ENCODE measurements at places on chromosomes 7 and 10.
A peak's percentile ranks its signal among the peaks of the same experiment; 100 is the strongest.

- no peak for ATAC-seq
Measured at GRCh38 chr10:116027355-116027754, 245.7 kb downstream of the GFRA1 start.

DNA sequence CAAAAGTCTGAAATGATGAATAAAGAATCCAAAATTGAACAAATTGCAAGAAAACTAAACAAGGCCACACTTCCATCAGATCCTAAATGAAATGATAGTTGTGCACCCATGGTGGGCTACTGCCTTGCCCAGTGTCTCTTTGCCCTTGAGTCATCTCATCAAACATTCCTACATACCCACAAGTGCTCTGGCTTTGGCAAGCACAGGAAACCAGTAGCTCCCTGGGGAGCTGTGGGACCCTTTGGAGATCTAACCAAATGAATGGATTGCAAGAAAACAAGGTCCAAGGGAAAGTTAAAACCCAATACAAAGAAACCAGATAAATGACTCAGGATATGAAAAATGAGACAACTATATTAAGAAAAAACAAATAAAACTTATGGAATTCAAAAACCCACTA, 129.8 kb upstream of the TMEM229A start:
- no peak for ATAC-seq

GRCh38 chr7:157412021-157412443, 75.2 kb downstream of the DNAJB6 start:
- ATAC-seq = peak; percentile 92

GRCh38 chr10:132173185-132173584, 13.6 kb upstream of the DPYSL4 start:
- no peak for ATAC-seq

DNA sequence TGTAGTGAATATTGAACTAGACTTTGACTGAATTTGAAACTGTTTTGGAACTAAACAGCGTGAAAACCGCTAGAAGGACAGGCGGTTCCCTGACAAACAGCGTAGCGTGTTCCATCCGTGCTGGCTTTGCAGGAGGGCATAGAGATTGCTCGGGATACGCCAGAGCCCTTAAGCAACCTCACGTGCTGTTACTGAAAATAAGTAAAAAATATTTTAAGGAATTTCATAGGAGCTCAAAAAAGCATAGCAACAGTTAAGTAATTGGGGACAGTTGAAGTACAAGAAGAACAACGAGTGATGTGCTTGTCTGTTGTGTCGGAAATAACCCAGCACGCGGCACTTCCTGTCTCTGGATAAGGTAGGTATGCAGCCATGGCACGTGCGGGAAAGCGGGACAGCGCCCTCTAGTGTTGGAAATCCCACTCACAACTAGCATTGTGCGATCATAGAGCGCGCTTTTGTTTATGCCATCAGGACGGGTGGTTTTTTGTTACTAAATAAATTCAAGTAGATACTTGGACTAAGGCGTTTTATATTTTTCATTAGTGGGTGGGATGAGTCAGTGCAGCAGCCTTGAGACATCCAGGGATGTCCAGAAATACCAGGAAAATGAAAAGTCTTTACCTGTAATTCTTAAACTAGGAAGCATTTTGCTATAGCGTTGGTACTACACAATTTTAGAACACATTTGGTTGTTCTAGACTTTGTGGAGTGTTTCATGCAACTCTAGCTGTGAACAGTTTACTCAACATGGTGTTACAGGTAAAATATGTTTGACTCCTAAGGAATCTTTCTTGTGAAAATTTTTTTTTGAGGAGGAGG, 50.4 kb downstream of the DNAJB6 start:
- ATAC-seq = peak; percentile 89

DNA sequence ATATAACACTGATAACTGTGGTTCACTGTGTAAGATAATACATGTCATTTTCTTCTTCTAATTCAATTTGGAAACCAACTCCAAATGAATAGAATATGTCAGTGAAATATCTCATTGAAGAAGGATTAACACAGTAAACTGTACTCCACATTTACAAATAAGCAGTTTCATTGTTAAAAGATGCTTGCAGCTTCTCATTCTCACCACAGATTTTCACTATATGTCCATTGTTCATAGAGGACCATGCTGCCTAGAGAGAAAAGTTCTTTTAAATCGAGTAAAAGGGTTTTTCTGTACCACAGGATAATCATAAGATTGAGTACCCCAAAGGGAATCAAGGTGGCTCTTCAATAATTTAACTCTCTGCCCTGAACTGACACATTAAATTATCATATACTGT, 165.5 kb downstream of the LRRN3 start:
- no peak for ATAC-seq

DNA sequence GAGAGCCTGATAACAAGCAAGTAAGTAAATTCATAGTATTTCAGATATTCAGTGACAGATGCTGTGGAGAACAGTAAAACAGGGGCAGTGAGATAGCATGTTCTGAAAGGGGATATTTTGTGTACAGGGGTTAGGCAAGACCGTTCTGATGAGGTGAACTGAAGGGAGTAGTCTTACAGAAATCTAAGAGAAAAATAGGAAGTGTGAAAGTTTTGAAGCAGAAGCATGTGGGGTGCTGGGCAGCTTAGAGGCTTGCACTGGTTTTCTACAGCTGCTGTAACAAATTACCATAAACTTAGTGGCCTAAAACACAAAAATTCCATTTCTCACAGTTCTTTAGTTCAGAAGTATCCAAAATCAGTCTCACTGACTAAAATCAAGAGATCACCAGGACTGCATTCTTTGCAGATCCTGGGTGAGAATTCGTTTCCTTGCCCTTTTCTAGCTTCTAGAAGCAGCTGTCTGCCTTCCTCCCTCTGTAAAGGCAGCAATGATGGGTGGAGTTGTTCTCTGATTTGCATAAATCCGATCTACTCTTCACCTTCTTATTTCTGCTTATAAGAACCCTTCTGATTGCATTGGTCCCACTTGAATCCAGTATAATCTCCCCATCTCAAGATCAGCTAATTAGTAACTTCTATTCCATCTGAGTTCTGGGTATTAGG, 7.5 kb upstream of the KLF14 start:
- ATAC-seq = no peak

DNA sequence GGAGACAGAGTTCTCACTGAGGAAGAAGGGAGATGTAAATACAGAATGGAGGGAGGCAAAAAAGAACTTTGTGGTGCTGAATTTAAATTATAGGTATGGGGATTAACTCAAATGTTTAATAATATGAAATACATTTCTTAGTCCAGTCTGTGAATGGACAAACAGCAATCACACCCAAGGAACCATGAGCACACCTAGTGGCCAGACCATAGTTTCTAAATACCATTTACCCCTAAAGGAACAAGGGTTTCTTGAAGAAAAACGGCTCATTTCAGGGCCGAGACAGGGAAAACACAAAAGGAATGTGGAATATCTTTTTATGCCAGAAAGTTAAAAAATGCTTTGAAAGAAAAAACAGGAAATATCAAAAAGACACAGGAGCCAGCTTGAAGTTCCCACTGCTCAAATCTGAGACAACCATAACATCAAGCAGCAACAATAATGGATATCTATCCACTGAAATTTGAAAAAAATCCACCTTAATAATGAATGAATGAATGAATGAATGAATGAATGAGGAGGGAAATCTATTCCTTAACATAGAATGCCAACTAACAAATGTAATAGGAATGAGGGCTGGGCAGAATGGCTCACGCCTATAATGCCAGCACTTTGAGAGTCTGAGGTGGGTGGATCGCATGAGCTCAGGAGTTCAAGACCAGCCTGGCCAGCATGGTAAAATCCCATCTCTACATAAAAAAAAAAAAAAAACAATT, 8.6 kb downstream of the IPMK start:
- ATAC-seq = no peak

DNA sequence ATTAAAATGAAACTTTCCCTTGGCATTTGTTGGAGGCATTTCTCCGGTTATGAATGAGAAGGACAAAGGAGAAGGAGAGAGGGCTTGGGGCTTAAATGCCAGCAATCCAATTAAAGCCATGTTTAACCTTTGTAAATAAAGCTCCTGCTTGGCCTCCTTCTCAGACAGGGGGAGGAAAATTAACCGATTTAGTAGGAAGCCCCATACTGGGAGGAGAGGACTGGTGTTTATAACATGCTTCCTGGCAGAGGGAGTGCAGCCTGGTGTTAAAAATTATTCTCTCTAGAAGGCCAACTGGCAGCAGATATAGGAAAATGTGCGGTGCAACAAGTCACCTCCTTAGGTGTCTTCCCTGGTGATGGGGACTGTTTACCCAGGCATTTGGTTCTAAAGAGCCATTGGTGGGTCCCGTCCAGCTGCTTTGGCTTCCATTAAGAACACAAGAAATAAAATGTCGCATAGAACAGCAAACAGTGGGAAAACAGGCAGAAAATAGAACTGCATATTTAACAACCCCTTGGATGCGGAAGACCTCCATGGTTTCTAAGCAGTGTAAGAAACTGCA, 846.5 kb downstream of the TYW1 start:
- no peak for ATAC-seq

GRCh38 chr10:87991946-87992345, 128.5 kb downstream of the PTEN start:
- no peak for ATAC-seq

DNA sequence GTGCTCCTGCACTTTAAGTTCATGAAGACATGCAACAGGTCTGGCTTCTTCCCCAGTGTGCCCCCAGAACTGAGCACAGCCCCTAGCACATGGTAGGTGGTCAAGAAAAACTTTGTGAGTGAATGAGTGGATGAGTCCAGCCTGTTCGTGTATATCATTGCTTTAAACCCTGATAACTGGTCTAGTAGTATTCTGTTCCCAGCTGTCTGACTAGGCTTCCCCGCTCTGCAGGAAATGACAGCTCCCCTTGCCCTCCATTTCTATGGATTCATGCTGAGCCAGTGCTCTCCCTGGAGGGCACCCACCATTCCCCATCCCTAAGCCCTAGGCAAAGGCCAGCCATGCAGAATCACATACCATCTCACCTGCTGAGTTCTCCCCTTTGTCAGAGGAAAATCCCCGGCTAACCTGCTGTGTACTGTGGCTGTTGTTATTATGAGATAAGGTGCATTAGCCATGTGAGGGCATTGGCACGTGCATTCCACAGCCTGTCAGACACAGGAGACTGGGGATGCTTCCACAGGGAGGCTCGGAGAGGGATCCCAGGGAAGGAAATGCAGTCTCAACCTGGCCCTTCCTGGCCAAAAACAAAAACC, 698.9 kb downstream of the GRID1 start:
- no peak for ATAC-seq

GRCh38 chr10:79241990-79242619, 105.2 kb upstream of the PPIF start:
- peak; percentile 76 for ATAC-seq

DNA sequence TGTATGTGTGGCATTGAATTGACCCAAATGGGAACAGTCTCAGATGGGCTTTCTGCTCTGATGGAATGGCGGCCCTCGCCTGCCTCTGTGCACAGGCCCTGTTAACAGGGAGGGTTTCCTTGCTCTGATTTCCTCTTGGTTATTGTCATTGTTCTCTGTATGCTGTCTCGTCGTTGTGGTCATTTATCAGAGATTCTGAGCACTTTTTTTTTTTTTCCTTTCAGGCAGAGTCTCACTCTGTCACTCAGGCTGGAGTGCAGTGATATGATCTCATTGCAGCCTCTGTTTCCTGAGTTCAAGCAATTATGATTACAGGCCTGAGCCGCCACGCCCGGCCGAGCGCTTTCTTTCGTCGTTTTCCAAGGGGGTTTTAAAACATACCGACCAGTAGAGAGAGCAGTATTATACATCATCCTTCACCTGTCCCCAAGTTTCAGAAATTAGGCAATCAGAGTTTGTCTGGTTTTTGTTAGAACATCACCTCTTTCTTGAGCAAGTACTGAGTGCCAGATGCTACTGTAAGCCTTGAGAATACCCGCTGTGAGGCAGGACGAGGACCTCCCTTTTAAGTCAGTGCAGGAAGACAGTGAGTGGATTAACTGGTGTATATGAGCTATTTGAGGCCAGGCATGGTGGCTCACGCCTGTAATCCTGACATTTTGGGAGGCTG, 6.5 kb downstream of the CHST12 start:
- ATAC-seq = no peak

DNA sequence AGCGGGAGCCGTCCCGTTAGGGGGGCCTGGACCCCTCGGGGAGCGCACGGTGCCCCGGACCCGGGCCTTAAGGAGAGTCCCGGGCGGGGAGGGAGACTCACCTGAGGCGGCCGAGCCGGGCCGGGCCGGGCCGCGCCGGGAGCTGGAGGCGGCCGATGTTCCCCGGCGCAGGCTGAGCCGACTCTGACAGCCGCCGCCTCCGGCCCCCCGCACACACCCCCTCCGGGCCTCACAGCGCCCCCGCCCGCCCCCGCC, at the start of gene ACHE:
ACHE (minus strand) TSS at position 188 of the 255 bp plus-strand sequence. CDS start 1,656 bp downstream, outside the sequence.
- no peak for ATAC-seq

GRCh38 chr10:126654579-126654978, 15.9 kb downstream of the C10orf90 start:
- ATAC-seq = peak; percentile 59

DNA sequence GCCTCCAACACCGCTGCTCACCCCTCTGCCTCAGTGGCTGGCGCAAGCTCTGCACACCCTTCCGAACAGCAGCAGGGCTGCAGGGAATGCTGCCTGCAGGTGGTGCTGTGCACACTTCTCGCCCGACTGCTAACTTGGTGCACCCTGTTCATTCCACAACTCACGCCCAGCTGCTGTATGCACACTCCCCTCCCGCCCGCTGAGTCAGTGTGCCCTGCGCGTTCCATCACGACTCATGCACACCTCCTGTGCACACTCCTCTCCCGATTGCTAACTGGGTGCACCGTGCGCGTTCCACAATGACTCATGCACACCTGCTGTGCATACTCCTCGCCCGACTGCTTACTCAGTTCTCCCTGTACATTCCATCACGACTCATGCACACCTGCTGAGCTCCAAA, 21.5 kb downstream of the ADARB2 start:
- peak; percentile 35 for ATAC-seq

DNA sequence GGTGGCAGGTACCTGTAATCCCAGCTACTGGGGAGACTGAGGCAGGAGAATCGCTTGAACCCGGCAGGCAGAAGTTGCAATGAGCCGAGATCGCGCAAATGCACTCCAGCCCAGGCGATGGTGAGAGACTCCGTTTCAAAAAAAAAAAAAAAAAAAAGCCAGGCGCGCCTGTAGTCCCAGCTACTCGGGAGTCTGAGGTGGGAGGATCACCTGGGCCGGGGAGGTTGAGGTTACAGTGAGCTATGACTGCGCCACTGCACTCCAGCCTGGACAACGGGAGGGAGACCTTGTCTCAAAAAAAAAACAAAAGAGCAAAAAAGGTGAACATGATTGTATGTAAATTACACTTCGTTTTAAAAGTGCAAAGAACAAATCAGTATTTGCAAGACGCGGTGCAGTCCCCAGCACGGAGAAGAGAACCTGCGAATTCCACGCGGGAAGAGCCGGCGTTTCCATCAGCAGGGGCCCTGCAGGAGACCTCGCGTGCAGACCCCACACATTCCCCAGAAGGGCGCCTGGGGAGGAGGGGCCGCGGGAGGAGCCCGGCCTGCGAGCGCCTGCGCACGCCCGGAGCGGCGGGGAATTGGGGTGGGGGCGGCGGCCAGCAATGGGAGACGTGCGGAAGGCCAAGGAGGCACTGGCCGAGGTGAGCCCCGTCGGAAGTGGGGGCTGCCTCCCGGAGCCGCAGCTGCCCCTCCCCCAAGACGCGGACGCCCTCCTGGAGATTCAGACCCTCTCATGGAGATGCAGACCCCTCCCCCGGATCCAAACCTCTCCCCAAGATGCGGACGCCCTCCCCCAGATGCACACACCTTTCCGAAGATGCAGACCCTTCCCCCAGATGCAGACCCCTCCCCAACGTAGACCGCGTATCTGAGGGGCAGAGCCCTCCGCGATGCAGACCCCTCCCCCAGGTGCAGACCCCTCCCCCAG, 16.7 kb upstream of the SUN1 start:
- ATAC-seq = no peak

- ATAC-seq = no peak
Measured at GRCh38 chr10:31186225-31187000, 132.6 kb upstream of the ZEB1 start.

Measured in activated T-helper 17 cell treated with anti-CD3 and anti-CD28 coated beads, Interleukin-2, amount 50 U/mL, for 72 hours (primary cell).